Posterior vena cava (tissue), 2 donors: ENCODE measurements at places on chromosomes 5 and 9.

DNA sequence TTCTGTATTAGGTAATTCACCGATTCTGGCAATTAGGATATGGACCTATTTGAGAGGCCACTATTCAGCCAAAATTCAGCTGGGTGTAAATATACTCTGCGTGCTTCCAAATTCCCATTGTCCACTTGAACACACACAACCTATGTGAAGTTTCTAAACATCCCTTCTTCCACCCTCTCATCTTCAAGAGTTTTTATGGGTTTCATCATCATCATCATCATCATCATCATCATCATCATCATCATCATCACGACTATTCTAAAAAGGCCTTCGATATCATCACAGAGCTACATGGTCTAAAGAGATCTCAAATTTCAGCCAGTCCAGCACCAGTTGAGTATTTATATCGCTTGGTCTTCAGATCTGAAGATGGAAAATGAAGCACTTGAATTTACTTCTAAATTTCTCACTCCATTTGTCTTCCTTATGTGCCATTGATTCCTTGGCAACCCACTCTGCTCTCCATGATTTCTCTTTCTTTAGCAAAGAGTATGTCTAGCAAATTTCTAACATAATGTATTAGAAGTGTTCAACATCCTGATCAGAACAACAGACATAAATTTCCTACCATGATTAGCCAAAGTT lies 49.2 kb upstream of the HMHB1 start:
- no peak for DNase-seq

- DNase-seq, result no peak
These were observed 9.2 kb downstream of the PTPN3 start for GRCh38 chr9:109488791-109489492.

GRCh38 chr9:122126331-122127261 lies 33.0 kb downstream of the NDUFA8 start:
- no peak for DNase-seq

GRCh38 chr9:109098171-109098959 lies 21.4 kb downstream of the TMEM245 start:
- no peak for DNase-seq

DNA sequence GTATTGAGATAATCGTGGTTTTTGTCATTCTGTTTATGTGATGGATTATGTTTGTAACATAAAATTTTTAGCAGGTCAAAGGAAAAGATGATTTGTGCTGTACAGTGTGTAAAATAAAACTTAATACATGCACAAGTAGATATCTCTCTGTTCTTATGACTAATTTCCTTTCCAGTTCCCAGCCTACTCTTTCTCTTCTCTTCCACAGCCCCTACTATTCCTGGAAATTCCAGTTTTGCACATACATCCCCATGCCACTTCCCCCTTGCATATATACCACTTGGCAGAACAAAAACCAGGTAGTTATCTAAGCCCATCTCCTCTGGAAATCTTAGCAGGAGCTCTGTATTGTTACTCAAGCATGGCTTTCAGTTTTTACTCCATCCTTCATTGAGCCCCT lies 20.2 kb downstream of the TEK start:
- no peak for DNase-seq

DNA sequence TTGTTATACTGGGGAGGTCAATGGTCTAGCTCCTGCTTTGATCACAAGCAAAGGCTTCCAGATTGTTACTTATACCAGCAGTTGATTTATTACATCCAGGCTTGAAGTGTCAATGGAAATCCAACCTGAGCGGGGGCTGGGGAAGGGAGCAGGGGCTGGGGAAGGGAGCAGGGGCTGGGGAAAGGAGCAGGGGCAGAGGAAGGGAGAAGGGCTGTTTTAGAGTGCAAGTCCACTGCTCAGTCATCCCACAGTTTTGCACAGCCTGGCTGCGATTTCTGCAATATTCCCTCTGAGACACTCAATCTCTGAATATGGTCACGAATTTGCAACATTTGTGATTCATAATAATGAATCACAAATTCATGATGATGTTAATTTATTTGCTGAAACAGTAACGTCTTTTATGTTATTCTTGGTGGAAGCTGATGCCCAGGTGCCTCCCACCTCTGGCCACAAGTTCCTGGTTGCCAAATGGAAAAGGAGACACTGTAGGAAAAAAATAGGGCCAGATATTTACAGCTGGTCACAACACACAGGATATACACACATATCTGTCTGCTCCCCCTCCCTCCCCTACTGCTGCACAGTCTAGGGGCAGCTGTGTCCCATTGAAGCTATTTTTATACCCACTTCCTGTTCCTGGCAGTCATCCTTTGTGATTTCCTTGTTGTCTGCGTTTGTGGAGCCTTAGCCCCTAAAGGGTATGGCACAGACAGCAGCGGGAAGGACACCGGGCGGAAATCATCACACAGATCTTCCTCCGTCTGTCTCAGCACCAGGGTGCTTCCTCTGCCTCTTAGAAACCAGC lies 325.1 kb downstream of the GADD45G start:
- DNase-seq, result no peak

- no peak for DNase-seq
These were observed 181.1 kb upstream of the MEF2C start for GRCh38 chr5:89064054-89064453.

DNA sequence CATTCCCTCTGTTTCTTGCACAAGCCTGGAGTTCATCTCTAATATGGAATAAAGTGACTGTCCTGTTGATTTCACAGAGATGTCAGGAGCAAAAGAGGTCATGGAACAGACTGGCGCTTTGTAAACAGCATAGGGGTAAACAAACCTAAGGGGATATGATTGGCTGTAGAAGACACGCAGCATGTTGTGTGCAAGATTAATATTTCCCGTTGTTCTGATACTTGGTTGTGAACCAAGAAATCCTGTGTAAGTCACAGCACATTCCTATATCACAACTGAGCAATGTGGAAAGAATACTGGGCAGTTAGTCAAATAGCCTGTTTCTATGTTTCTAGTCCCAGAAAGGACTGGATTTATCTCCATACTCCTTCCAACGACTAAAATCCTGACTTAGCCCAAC lies 3.2 kb downstream of the ADAMTS12 start:
- no peak for DNase-seq

GRCh38 chr5:103414604-103415003 lies 148.0 kb downstream of the NUDT12 start:
- DNase-seq, result no peak

- DNase-seq, result no peak
These were observed 27.3 kb upstream of the TGFBI start for GRCh38 chr5:136001466-136001981.

DNA sequence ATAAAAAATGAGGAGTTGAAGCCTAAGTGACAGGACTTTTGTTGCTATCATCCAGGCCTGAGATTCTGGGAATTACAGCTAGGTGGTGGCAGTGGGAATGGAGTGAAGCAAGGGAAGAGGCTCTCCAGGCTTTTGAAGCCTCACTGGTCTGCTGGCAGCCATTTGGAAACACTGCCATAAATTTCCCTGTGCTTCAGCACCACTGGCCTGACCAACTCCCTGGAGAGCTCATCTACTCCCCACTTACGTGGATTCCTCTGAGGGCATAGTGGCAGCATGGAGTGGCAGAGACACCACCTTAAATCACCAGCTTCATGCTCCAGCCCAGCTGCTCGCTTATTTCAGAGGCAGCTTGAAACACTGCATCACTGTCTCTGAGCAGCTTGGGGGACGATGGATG lies 518.2 kb downstream of the TLR4 start:
- no peak for DNase-seq
